ENCODE measurements at places on chromosomes 16 and 17. TPM values are rescaled to one million over a fixed set of nuclear protein-coding genes. Genes with fewer than 3 reads are reported as not detected.
A peak's percentile ranks its signal among the peaks of the same experiment; 100 is the strongest.

DNA sequence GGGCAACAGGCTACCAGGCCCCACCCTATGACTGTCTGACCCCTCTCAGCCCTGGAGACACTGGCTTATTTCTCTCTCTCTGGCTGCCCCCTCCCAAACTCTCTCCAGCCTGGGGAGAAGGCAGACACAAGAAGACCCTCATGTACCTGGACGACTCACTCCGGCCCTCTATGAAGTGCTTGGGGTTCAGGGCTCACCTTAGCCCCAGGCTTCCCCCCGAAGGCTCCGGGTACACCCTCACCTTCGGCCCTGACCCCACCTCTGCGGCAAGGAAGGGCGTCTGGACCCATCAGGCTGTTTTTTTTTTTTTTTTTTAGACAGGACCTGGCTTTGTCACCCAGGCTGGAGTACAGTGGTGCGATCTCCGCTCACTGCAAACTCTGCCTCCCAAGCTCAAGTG lies 906 bp upstream of the CARMIL2 start:
- no peak for DNase-seq

Gene RDM1
- total RNA-seq: not detected

GRCh38 chr17:74843352-74843627 lies 16.4 kb downstream of the GRIN2C start:
- no peak for DNase-seq

GRCh38 chr17:27569257-27569722 lies 61.7 kb upstream of the LGALS9 start:
- peak; percentile 44 for DNase-seq

Gene TM4SF5
- total RNA-seq: not detected

GRCh38 chr17:47692895-47693730 lies 848 bp upstream of the TBKBP1 start:
- DNase-seq: peak; percentile 48

Gene PDILT
- total RNA-seq: not detected

Gene PLD6
- 1.7 TPM for total RNA-seq

DNA sequence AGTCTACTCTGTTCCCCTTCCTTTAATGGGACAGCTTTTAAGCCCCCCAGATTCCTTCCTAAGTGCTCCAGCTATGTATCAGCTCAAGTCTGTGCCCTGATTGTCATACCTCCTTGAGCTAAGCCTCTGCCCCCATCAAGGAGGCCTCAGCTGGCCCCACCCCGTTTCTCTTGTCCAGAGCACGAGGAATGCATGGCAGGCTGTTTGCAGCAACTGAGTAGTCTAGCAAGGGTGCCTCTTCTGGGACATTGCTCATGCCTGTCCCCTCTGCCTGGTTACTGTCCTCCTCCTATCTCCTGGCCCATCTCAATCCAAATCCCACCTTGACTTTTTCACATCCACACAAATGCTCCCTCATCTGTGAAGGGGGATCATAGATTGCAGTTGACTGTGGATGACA lies 27.8 kb upstream of the TMEM220 start:
- no peak for DNase-seq

All from thyroid gland (tissue), 4 donors.